ENCODE measurements at places on chromosomes 6 and 20. TPM values are rescaled to one million over a fixed set of nuclear protein-coding genes. Genes with fewer than 3 reads are reported as not detected.

SLC2A10 gene
- 28.5 TPM for total RNA-seq

- DNase-seq: no peak
These were observed 95.2 kb upstream of the HDGFL1 start for GRCh38 chr6:22473991-22474682.

GRCh38 chr6:3635482-3635881 lies 116.0 kb downstream of the PXDC1 start:
- no peak for DNase-seq

DNA sequence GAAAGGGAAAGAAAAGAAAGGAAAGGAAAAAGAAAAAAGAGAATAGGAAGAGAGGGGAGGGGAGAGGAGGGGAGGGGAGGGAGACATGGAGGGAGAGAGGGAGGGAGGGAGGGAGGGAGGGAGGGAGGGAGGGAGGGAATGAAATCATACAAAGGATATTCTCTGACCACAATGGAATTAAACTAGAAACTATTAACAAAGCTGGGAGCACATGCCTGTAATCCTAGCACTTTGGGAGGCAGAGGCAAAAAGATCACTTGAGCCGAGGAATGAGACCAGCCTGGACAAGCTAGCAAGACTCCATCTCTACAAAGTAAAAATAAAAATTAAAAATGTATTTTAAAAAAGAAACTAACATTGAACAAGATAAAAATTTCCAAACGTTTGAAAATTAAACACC lies 62.8 kb downstream of the ILRUN start:
- DNase-seq: no peak

DEF6 gene
- total RNA-seq: 8.0 TPM

OGFRL1 gene
- 73.6 TPM for total RNA-seq

GRCh38 chr20:2633381-2633780 lies 19.1 kb upstream of the NOP56 start:
- DNase-seq: no peak

All from omental fat pad (tissue), 4 donors.